ENCODE measurements at places on chromosomes 7 and 10.
A peak's percentile ranks its signal among the peaks of the same experiment; 100 is the strongest.

DNA sequence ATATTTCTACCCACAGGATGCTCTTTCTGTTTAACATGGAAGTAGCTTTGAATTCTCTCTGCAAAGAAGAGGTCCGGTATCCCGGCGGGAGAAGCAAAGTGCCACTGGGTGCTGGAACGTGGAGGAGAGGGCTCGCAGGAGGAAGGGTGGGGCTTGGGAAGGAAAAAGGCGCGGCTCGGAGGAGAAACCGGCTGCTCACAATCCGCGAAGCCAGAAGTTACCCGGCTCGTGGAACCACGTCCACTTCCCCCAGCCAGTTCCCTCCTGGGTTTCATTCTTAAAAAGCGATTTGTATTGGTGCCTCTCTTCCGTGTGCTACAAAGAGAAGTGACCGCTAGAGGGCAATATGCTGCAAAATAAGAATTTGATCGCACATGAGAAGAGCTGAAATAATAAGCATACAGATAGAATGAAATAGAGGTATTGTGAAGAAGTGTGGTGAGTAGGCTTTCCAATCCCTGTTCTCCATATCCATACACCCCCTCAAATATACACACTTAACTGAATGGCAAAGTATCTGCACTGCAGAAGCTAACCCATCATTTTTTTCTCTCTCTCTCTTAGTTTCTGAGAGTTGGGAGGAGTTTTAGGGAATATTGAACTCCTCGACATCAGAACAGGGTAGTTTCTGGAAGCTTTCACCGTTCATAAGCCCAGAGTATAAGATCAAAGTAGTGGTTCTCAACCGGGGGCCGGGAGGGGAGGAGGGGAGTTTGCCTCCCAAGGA lies 31.1 kb downstream of the TRIL start:
- DNase-seq: peak; percentile 50

DNA sequence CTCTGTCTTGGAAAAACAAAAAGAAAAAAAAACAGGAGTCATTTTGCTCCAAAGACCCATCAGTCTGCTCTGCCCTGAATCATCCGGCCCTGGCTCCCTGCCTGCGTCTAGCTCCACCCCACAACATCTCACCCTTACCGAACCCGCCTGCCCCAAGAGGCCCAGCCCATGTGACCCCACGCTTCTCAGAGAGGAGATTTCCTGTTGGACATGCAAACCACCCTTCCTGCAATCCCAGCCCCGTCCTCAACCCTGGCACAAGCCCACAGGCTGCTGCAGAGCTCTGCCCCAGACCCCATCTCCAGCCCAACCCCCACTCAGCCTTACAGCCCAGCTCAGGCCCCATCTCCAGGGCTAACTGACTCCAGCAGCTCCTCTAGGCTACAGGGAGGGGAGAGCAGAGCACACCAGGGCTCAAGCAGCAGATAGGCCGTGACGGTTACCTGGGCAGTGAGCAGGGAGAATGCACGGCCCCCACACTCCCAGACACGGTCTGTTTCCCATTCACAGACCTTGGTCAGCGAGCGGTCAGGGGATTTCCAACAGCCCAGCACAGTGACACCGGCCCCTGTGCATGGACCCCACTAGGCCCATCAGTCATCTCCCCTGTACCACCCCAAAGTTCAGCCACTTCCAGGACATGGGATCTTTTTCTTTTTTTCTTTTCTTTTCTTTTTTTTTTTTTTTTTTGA lies 69.9 kb upstream of the GTF2I start:
- no peak for DNase-seq

GRCh38 chr10:131726076-131726880 lies 174.5 kb upstream of the PPP2R2D start:
- DNase-seq: peak; percentile 24

GRCh38 chr10:94983555-94983954 lies 45.1 kb downstream of the CYP2C9 start:
- no peak for DNase-seq

DNA sequence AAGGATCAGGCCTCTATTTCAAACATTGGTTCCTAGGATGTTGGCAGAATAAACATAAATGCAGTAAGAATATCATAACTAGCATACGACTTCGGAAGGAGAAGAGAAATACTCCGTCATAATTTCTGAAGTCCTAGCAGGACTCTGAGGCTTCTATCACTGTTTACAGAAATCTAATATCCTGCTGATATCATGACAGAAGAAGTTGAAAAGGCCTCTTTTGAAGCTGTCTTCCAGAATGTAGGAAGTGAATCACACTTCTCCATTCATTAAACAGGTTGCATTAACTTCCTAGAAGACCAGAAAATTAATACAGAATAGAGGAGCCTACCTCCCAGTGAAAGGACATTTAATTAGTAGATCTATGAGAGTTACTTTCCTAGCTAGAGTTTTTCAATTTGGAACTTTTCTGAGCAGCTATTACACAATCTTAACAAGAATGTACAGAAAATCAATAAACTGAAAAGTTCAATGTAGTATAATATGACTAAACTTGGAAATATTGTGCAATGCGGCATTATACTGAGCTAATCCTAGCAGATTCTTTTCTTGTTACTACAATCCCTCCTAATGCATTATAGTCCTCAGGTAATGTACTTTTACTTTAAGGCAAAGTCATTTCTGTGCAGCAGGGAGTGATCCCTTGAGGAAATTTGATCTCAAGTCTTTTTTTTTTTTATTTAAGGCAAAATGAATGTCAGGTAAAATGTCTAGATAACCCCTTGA lies 622.6 kb upstream of the CELF2 start:
- no peak for DNase-seq

- DNase-seq: no peak
Observed at GRCh38 chr7:44762726-44763522, 14.3 kb downstream of the ZMIZ2 start.

- DNase-seq: no peak
Observed at GRCh38 chr7:39535720-39536119, 30.5 kb upstream of the YAE1 start.

DNA sequence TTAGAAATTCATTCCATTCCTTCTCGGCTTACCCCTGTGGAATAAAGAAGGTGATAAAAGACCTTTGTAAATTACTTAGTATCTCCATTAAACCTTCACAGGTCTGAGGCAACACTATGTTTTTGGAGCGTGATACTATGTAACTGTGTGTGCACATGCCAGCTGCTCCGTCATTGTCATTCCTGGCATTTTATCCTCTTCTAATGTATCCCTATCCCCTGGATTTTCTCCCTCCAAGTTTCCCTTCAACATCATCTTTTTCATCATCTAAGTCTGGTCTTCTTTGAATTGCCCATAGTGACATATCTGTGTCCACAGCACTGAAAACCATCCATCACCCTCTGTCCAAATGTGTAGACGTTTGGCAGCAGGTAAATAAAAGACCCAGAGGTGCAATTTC lies 125.7 kb downstream of the TEX36 start:
- no peak for DNase-seq

- no peak for DNase-seq
Observed at GRCh38 chr10:65415318-65415717, 1510.5 kb upstream of the LRRTM3 start.

GRCh38 chr7:132171130-132171576 lies 405.1 kb downstream of the PLXNA4 start:
- DNase-seq: no peak

GRCh38 chr7:126079581-126079980 lies 1150.0 kb upstream of the POT1 start:
- no peak for DNase-seq

- no peak for DNase-seq
Observed at GRCh38 chr10:61978965-61979364, 77.5 kb downstream of the ARID5B start.

Measured in activated CD4-positive, alpha-beta T cell treated with anti-CD3 and anti-CD28 coated beads for 48 hours (primary cell).